Stromal cell of bone marrow (primary cell): ENCODE measurements at places on chromosomes 4 and X.

DNA sequence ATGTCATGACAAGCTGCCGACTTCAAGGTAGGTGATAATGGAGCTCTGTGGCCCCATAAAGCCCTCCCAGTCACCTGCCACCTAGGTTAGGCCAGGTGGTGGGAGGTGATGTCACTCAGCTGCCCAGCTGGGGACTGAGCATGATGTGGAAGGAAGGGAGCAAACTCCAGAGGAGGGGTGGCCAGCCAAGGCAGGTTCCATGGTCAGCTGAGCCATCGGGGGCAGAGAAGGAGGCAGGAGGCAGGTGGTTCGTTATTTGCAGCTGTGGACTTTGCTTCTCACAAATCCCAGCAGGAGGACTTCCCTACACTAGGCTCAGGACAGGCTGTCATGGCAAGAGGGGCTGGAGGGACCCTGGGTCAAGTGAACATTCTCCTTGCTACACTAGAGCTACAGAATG lies 2.1 kb downstream of the CCDC120 start:
- DNase-seq, result no peak

DNA sequence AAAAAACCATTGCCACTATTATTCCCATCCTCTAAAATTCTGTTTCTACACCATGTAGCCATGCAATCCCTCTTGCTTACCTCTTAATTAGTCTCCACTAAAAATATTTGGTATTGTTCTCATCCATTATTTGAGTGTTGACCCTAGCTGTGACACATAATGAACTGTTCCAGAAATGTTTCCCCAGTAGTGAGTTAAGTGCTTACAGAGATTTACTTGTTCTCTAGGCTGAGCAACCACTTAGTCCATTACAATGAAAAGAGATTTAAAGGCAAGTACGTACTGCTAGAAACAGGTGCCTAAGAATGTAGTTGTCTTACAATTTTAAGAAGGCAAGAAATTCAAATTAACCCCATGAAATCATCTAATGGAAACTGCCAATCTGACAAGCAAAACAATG lies 112.7 kb upstream of the PTPN13 start:
- no peak for DNase-seq

DNA sequence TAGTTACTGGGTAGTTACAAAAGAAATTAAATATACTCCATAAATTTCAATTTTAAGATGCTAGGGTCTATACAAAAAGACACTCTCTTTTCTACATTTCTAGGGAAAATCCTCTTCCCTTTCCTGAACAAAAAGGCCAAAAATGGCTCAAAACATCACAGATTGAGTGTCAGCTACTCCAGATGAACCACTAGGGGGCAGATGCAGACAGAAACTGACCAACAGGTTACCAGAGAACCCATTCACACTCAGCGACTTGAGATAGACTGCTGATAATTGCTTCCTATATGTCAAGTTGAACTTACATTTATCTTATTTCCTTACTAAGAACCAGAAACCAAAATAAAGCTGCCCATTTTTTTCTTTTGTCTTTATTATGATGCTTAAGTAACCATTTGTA lies 83.4 kb upstream of the MID1IP1 start:
- DNase-seq, result no peak

DNA sequence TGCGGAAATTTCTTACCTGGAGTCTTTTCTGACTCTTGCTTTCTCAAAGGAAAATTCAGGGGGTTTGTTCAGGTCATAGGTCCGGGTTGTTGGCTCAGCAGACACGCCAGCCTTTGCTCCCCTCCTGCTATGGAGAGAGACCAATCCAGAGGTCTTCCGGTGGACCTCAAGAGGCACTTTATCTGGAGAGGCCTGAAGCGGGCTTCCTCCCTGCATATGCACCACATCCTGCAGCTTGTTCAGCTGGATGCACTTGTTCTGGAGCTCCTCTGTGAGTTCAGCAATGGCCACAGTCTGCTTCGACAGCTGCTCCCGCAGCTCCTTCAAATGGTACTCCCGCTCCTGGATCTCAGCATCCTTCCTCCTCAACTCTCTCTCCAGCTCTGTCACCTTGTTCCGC lies 10.5 kb downstream of the PRKG2 start:
- DNase-seq, result no peak

DNA sequence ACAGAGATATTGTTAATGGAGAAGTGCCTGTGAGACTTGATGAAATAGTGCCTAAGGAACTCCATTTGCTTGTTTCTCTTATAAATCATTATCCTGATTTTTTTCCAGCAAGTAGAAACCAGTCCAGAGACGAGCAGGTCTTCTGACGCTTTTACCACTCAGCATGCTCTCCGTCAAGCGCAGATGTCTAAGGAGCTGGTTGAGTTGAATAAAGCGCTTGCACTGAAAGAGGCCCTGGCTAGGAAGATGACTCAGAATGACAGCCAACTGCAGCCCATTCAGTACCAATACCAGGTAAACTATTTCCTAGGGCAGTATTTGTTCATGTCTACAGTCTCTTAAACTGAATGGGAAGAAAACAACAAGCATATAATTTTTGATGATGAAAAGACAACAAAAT lies 63.6 kb downstream of the KIF4A start:
- DNase-seq, result no peak

GRCh38 chrX:13759152-13759718 lies 24.7 kb downstream of the OFD1 start:
- DNase-seq, result no peak
